ENCODE measurements at places on chromosomes 2 and 18. TPM values are rescaled to one million over a fixed set of nuclear protein-coding genes. Genes with fewer than 3 reads are reported as not detected.

GRCh38 chr2:204127238-204127637 lies 190.7 kb downstream of the ICOS start:
- H3K27me3 ChIP-seq = no peaks in the 10 kb centered on the region
- H3K36me3 ChIP-seq = no peaks in the 10 kb centered on the region
- no peak overlapping the region for H3K4me3 ChIP-seq
- peak; percentile 4 for DNase-seq
- H3K4me1 ChIP-seq = no peaks in the 10 kb centered on the region
- H3K27ac ChIP-seq = no peak overlapping the region

DNA sequence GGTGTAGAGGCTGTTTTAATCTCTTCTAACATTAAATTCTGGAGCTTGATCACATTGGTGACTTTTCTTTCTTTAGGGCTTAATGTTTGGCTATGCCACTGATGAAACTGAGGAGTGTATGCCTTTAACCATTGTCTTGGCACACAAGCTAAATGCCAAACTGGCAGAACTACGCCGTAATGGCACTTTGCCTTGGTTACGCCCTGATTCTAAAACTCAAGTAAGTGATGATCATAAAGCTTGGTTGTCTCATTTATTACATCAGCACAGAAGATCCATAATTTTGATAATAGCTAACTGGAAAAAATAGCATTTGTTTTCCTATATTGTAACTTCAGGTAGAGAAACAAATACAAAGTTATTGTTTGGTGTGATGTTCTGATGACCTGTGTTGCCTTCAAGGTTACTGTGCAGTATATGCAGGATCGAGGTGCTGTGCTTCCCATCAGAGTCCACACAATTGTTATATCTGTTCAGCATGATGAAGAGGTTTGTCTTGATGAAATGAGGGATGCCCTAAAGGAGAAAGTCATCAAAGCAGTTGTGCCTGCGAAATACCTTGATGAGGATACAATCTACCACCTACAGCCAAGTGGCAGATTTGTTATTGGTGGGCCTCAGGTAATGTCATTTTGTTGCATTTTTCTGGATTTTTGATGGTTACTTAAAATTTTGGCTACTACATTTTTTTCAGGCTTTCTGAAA lies 2.9 kb downstream of the MAT2A start:
- no peak overlapping the region for H3K27ac ChIP-seq
- peak; percentile 43 for DNase-seq
- peak overlapping the region; percentile 84 for H3K4me3 ChIP-seq
- peaks cover 18% of the 10 kb centered on the region for H3K36me3 ChIP-seq
- H3K4me1 ChIP-seq = peaks cover 16% of the 10 kb centered on the region
- H3K27me3 ChIP-seq = no peaks in the 10 kb centered on the region

GRCh38 chr2:151841047-151841424 lies 12.8 kb upstream of the ARL5A start:
- no peaks in the 10 kb centered on the region for H3K4me1 ChIP-seq
- DNase-seq = no peak
- no peak overlapping the region for H3K27ac ChIP-seq
- H3K36me3 ChIP-seq = no peaks in the 10 kb centered on the region
- no peak overlapping the region for H3K4me3 ChIP-seq

GRCh38 chr2:233867993-233868532 lies at the start of gene MSL3B:
TSS of gene MSL3B (minus strand) at chr2:233868386.
- H3K27ac ChIP-seq = peak within 1 kb of the TSS; percentile 62
- H3K36me3 ChIP-seq = peaks cover 3% of the 10 kb centered on the region
- no peaks in the 10 kb centered on the region for H3K27me3 ChIP-seq
- H3K4me3 ChIP-seq = peak within 1 kb of the TSS; percentile 62

Gene NAT8
- not detected for total RNA-seq

DNA sequence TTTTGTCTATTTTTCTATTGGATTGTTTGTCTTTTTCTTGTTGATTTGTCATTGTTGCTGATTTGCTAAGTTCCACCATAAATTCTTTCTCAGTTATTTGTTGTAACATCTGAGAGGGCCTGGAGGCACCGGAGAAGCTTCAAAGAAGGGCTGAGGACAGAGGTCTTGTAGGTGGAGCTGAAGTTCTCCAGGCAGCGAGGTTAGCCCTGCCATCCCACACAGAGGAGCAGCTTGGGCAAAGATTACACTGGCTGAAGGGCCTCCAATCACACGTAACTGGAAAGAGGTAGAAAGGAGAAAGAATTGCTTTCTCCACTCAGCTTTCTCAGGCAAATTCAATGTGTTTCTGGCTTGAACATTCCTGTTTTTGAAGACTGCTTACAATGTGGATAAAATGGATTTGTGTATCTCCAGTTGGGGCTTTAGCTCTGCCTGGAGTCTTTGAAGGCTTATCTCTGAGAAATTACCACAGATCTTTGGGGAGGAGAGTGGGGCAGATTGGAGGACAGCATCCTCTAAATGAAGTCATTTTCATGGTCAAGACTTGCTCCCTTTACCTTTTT lies 21.1 kb upstream of the EMILIN2 start:
- no peak overlapping the region for H3K4me3 ChIP-seq
- H3K27ac ChIP-seq = no peak overlapping the region
